Right atrium auricular region (tissue), 2 donors: ENCODE measurements at places on chromosomes 1 and 21.

DNA sequence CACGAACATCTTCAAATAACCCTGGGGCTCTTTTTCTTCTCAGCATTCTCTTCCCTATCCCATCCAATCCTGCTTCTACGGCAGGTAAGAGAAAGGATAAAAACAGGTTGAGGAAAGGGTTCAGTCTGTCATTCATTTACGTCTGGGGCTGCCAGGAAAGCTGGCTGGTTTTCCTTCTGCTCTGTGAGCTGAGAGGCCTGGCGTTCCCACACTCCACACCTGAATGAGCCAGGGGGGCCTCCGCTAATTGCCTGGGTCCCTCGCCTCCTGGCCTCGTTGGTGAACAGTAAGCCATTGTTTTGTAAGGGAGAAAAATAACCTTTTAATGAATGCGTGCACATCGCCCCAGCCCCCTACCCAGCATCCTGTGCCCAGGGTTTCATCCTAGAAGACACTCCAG, 70.8 kb upstream of the SIM2 start:
- no peak for DNase-seq

DNA sequence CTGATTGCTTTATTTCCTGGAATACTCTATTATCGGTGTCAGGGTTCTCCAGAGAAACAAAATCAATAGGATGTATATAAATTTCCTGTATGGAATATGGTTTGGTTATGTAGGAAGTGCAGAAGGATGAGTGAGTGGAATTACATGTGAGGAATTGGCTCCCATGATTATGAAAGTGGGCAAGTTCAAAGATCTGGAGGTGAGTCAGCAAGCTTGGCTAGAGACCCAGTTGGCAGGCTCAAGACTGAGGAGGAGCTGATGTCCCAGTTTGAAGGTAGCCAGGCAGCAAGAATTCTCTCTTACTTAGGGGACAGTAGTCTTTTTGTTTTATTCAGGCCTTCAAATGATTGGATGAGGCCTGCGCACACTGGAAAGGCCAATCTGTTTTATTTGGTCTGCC, 57.5 kb downstream of the MAP3K7CL start:
- no peak for DNase-seq

DNA sequence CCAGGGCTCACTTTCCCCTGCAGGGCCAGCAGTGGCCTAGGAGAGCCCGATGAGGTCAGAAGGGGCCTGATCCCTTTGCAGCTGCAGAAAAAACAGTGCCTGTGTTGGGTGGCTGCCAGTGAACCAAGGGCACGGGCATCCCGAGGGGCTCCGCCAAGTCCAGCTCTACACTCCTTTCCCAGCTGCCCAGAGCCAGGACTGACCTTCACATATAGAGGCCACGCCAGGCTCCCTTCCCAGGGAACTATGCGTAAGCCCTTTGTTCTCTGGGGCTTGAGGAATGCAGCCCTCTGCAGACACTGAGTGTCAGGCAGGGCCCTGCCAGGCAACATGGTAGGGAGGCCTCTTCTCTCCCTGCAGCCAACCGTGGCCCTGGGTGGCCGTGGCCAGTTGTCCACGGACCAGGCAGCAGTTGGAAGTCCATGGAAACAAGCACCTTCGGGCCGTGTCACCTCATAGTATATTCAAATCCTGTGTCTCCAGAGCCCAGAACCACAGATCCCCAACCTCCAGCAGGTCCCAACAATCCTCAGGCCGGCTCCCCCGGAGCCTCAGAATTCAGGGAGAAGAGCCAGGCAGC, 194.0 kb downstream of the NPHP4 start:
- no peak for DNase-seq

DNA sequence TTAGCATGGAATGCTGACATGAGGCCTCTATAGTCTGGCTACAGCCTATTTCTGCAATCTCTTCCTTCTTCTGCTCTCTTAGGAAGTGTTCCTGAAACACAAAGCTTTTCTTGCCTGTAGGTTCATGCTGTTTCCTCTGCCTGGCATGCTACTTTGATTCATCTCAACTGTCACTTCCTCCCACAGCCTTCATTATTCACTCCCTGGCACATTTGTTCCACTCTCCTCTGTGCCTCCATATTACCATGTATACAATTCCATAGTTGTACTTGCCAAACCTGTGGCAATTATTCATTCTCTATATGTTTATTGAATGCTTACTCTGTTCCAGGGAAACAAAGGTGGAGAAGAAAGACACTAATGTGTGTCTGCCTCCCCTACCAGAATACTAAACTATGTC, 210.2 kb downstream of the LRRC7 start:
- no peak for DNase-seq

DNA sequence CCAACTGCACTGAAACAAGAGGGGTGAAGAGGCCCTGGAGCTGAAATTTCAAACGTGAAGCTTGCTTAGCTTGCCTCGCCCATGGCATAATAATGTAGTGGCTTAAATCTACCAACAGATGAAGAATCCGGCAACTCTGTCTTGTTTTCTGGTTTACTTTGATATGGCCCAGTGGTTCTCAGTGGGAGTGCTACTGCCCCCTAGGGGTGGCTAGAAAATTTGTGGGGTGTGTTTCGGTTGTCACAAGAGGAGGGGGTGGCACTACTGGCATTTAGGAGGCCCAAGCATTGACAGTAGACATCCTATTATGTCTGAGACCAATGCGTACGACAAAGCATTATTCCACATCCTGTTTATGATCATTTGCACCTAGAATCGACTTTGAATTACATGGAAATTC, 51.9 kb upstream of the C8B start:
- no peak for DNase-seq

- DNase-seq, result no peak
These were observed 452.2 kb downstream of the LTN1 start for GRCh38 chr21:28540514-28540913.

- no peak for DNase-seq
These were observed 100.0 kb upstream of the SERTAD4 start for GRCh38 chr1:210132582-210132981.

- DNase-seq, result no peak
These were observed 1.7 kb downstream of the PCNX2 start for GRCh38 chr1:233293556-233294446.

DNA sequence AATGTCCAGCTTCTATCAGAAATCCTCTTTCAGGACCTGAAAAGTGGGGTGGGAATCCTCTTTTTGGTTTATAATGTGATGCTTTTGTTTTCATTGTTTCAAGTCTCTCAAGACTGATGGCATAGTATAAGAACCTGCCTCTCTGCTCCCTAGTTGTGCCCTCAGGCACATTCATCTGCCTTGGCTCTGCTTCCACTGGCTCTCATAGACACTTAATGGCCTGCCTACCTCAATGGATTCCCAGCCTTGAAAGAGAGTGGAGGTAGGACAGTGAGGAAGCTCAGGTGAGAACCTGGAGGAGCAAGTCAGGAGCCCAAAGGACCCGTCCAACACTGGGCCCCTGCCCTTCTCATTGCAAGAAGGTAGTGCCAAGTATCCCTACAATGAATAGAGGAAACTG, 4.8 kb downstream of the TTLL7 start:
- DNase-seq, result no peak

DNA sequence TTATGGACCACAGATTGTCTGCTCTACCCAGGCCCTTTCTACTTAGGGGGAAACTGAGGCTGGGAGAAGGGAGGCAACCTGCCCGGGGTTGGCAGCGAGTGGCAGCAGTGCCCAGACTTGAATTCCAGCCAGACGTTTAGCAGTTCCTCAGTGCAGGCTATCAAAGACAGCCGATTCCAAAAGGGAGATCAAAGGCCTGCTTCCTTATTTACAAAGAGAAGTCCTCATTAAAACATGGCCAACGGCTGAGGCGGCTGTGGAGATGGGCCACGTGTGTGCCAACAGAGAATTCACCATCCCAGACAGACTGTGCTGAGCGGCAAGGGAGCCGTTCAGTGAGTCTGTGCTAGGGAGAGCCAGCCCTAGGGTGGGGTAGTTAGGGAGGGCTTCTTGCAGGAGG, 27.7 kb downstream of the C1QB start:
- DNase-seq, result no peak

DNA sequence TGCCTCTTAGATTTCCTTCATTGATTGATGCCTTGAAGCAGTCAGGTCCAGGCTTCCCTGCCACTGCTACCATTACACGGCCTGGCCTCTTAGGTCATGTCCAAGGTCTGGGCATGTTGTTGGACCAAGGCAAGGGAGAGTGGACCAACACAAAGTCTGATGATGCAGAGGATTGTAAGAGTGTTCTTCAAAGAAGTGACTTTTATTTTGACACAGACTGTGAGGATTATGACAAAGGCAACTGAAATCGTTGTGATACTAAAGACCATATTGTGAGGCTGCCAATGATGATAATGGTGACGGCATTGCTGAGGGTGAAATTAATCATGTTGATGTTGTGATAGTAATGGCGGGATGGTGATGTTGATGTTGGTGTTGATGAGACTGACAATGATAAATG, 149.5 kb downstream of the GRIK3 start:
- peak; percentile 13 for DNase-seq

GRCh38 chr1:83741348-83741747, 257.6 kb downstream of the TTLL7 start:
- DNase-seq, result no peak

DNA sequence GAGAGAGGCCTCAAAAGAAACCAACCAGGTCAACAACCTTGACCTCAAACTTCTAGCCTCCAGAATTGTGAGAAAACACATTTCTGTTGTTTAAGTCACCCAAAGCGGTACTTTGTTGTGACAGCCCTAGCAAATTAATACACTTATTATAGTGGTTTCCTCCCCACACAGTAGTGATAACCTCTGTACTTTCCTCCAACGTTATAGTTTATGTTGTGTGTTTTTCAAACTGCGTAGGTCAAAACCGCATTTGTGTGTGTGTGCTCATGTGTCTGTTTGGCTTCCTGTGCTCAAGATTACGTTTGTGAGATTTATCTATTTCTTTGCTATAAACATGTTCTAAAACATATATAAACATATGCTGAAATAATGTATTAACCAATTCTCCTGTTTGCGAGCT, 667.8 kb upstream of the USP24 start:
- no peak for DNase-seq

DNA sequence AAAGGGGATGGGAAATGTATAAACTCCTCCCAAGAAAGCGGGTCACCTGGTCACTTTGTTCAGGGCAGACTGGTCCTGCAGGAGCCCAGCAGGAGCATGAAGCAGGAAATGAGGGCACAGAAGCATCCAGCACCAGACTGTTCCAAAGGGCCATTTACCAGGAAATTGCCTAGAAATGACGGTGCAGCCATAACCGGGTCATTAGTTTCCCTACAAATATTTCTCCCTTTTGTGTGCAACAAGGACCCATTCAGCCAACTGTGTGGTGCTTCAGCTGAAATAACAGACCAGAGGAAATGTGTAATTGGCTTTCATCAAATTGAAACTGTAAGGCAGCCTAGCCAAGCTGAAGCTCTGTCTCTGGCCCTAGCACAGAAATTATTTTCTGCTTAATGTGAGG, 7.6 kb upstream of the CTTNBP2NL start:
- DNase-seq, result no peak

GRCh38 chr21:38417726-38418125, 80.6 kb downstream of the ERG start:
- DNase-seq, result no peak

GRCh38 chr1:218775501-218776021, 398.1 kb upstream of the LYPLAL1 start:
- DNase-seq, result no peak

DNA sequence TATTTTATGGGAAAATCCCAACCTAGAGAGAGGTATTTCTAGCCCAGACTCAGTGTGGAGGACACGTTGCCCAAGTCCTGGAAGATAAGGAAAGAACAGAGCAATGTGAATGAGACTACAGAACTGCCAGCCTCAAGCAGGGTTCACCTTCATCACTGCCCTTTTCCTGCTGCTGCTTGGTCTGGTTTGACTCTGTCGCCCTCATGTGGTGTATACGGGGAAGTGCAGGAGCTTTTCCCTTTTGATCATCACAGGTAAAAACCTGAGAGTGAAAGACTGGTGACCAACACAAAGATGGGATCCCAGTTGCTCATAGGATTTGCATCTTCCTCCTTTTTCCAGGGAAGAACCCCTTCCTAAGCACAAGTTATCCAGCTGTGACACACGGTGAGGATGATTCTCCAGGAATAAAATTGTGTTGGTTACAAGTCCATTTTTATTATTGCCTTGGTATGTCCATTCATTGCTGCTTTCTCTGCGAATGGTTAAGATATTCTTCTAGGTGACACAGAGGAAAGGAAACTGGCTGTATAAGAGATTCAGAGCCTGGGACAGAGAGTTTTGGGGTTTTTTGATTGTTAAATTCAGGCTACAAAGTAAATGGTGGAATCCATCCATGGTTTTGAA, 89.5 kb upstream of the CD53 start:
- no peak for DNase-seq

DNA sequence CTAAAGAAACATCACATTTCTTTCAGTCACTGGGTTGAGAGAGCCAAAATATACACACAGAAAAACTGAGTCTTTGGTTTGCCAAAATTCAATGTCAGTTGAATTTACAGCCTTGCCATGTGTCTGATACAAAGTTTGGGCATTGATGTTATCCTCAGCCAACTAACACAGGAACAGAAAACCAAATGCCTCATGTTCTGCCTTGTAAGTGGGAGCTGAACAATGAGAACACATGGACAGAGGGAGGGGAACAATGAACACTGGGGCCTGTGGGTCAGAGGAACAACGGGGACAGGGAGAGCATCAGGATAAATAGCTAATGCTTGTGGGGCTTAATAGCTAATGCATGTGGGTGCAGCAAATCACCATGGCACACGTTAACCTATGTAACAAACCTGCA, 39.6 kb upstream of the C21orf91 start:
- no peak for DNase-seq

DNA sequence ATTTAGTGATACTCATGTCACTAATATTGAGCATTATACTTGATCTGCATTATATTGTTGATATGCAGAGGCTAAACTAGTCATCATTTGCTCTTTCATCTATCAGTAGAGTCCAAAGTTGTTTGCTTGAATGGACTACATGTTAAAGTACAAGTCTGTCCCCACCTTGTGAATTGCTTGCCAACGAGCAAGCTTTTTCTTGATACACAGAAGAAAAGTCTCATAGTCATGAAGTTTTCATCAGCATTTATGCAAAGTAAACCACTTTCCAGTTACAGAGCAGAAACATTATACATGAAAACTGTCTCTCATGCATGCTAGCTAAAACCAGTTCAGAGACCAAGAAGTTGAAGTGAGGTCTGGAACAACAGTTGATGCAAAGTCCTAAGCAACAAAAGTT, 13.0 kb downstream of the SFPQ start:
- DNase-seq, result no peak

- no peak for DNase-seq
These were observed 19.0 kb downstream of the DHRS3 start for GRCh38 chr1:12598974-12599373.

DNA sequence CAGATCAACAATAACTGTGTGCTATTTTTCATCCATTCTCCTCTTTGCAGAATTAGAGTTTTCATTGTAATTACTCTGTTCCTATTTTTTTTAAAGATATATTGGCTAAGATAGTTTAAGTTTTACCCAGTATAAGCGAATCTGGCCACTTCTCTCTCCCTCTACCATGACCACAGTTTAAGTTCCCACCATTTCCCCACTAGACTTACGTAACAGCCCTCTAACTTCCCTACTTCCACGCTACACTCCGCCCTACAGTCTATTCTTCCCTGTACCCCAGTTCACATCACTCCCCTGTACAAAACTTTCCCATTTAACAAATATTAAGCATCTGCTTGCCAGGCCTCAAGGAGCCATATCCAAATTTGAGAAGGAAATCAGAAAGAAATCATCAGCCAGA, 16.5 kb downstream of the CTSK start:
- no peak for DNase-seq

- no peak for DNase-seq
These were observed 2.8 kb downstream of the ARHGEF2 start for GRCh38 chr1:155975375-155976061.
